ENCODE measurements at places on chromosomes 4 and X.
A peak's percentile ranks its signal among the peaks of the same experiment; 100 is the strongest.

- DNase-seq = no peak
Measured at GRCh38 chr4:102564399-102565059, 63.4 kb downstream of the NFKB1 start.

- DNase-seq = no peak
Measured at GRCh38 chrX:54064564-54064963, 20.3 kb upstream of the PHF8 start.

DNA sequence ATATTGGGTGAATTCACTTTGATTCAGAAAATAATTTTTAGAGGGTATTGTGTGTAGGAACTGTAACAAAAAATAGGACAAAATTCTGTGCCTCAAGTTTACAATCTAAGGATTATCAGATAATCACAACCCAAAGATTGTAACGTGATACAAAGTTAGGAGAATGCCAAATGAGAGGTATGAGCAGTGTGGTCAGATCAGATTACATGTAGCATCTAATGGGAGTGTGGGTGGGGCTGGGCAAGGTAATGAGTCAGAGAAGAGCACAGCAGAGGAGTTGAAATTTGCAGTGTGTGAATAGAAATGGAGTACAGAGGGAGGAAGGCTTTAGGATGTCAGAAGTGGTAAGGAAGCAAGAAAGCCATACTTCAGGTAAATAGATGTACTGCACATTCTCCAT is 103.4 kb upstream of the TEX13A start:
- no peak for DNase-seq

GRCh38 chr4:143514497-143514896 is 995 bp downstream of the SMARCA5 start:
- peak; percentile 17 for DNase-seq

DNA sequence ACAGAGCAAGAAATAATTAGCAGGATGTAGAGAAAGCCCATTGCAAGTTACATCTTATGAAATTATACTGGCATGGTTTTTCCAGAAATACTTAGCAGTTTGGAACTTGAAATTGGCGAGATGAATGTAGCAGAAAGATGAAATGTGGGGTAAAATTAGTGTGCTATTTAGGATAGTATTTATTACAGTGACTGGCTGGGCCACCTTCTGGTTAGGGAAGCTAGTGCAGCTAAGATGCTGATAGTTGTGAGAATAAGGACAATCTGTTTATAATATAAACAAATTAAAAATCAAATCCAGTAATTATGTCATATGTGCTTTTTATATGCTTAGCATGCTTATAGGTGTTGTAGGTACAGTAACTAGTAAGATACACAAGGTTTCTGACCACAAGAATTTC is 74.8 kb downstream of the IL15 start:
- DNase-seq = no peak

DNA sequence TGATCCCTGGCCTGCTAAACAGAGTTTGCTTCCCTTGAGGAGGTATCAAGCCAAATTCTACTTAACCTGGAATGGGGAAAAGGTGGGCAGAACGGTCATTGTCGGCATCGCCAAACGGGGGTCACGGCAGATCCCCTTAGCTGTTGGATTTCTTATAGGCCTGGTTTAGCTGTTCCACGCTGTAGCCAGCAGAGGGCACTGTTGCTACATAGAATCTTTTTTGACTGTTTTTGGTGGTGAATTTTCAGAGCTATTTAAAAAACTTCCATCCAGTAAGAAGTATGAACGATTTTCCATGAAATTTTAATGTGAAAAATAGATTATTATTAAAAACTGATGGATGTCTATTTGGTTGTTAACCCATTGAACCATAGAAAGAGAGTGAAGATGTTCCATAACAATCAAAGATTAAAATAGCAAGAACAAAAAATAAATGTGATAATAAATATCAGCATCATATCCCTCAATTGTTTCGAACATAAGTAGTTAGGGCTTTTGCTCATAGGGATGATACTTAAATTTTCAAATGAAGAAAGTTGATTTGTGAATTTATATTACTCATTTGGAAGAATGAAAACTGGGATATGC is 56.6 kb downstream of the LINC00632 start:
- no peak for DNase-seq

- no peak for DNase-seq
Measured at GRCh38 chr4:185339941-185340340, 55.8 kb downstream of the LRP2BP start.

GRCh38 chr4:28973587-28974350 is 1746.4 kb upstream of the PCDH7 start:
- no peak for DNase-seq

DNA sequence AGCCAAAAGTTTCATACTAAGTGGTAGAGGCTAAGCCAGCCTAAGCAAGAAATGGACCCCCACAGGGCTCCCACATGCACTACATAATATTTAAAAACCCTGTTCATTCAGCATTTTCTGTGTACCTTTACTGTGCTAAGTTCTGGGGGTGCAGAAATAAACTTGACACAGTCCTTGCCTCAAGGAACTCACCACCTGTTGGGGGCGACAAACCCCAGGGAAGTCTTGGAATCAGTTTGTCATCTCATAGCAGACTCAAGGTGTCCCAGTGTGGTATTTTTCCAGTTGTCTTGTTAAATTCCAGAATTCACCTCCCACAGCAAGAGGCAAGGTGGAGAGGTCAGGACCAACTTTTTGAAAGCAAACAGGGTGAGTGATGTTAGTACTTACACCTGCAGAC is 43.1 kb downstream of the ATG4A start:
- DNase-seq = no peak

DNA sequence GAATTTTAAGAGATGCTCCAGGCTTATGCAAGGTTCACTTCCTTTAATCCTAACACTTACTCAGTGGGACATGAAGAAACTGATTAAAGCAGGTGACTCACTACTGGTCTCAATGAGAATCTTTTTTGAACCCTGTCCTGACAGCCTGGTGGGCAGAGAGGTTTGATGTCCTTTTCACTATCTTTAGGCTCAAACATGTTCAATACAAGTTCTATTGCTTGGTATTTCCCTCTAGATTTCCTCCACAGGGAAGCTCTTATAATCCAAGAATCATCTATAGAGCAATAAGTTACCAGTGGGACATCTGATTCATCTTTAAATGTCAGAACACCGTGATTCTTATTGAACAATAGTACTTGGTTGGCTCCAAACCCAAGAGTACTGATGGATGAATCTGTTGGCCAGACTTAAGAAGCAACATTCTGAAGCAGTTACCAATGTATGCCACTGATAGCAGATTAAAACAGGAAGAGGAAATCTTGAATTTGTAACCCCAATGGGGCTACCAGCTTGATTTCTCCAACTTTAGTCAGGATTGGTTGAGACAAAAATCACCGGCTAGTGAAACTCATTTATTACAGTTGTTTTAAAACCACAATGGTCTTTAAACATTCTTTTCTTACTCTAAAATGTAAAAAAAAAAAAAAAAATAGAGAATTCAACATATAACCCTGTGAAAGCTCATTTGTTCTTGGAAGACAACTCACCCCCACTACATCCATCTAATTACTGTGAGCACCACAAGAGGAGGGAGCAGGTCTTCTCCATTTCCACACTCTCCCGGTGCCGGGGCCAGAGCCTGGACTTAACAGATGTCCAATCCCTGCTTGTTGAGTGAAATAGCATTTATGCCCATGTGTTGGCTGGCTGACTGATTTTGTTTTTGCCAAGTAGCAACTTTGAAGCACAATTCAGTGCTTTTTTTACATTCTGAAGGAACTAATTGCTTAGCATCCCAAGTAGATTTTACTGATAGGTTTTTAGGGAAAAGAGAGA is 43.3 kb downstream of the FGFBP1 start:
- no peak for DNase-seq

DNA sequence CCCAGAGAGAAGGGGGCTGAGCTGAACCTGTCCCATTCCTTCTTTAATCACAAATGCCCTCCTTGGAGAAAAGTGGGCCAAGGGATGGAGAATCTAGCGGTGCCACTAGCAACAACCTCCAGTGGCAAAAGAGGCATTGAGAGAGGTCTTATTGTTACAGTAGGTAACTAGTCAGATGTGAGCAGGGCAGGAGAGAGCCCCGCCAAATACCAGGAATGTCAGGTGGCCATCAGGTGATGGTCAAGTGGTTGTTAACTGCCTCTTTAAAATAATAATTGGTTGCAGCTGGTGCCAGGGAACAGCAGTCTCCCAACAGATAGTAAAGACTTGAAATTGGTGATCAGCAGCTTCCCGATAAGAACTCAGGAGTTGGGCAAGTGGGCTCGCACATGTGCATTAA is 116.1 kb downstream of the EVC2 start:
- no peak for DNase-seq

DNA sequence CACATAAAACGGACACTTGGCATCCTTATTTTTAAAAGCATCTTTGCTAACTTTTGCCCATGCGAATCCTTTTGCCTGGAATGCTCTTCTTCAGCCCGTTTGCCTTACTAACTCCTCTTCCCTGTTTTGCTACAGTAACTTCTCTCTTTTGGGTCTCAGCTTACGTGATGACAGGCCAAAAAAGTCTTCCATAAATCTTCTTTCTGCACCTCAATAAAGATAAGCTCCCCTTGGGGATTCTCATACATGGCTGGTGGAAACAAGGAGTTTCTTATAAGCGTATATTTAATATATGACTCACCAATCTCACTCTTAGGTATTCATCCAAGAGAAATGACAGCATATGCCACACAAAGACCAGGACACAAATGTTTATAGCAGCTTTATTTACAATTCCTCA is 192.7 kb downstream of the RCHY1 start:
- DNase-seq = no peak

DNA sequence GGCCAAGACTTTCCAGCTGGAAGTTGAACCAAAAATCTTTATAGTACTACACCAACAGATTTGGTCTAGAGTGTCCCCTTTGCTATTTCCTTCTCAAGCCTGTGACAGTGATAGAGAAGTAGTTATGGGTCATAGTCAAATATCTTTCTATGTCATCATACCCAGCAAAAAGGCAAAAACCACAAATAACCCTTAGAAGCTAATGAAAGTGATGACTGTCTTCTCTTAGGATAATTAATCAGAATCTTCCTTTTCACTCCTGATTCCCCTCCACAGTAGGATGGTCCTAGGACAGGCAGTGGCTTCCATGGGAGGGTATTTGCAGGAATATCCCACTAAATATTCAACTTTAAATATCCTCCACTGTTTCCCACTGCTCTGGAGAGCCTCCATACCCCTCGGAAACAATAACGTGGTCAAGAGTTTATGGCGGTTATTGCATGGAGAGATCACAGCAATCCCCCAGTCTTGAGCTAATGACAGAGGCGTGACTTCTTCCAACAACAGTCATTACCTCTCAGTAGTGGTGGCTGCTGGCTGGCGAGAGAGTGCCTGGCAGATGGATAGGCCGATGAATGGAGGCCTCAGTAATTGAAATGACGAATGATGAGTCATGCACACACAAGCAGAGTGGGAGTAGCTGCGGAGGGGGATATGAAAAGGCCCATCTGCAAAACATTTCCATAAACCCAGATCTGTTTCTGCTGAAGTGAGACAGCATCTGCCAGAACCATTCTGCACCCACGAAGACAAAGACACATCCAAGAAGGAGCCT is 154.9 kb downstream of the STK32B start:
- DNase-seq = no peak

DNA sequence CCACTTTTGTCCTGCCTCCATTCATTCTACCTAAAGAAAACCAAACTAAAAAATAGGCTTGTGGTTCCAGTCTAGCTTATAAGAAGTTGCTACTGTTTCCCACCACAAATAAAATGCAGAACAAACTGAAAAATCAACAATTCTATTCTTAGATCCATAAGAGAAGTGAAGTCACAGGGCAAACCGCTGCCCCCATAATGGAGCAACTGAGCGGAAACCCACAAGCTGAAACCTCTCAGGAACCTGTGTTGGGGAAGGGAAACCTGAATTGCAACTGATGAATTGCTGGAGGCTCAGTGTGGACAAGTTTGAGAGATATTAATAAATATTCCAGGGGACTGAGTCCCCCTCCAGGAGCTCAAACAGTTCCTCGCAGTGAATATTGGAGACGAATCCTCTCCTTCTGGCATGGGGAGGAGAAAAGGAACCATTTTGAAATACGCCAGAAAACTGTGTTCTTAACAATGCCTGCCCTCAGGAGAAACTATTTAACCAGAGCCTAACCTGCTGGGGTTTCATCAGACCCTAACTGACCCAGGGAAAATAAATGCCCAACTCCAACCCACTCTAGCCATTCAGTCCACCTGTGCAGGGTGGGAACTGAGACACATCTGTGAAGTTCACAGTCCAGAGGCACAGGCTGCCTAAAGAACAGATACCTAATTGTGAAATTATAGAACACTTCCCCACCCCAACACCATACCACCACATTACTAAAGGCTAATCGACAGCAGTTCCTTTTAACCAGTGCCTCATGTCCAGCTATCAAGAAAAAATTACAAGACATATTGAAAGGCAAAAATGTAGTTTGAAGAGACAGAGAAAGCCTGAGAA is 22.8 kb upstream of the SH3RF1 start:
- no peak for DNase-seq

DNA sequence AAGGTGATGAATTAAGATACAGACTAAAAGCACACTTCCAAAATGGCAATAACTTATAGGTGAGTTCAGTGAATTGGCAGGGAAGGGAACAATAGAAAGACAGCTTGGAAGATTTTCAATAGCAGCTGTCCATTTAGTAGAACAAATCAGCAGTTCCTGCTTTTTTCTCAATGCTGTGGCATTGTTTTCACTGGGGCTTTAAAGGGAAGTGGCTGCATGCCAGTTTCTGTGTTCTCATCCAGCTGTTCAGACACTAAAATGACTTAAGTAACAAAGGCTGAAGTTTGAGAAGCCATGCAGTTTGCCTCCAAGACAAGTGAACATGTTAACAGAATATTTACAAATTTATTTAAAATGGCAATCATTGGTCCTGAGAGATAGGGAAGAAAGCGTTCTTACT is 291.9 kb downstream of the FAM47A start:
- no peak for DNase-seq

GRCh38 chr4:137957806-137958205 is 284.3 kb downstream of the SLC7A11 start:
- no peak for DNase-seq

- DNase-seq = no peak
Measured at GRCh38 chrX:8520791-8521190, 56.2 kb downstream of the VCX3B start.

- DNase-seq = peak; percentile 44
Measured at GRCh38 chr4:139167774-139168444, 9.1 kb downstream of the ELF2 start.

GRCh38 chr4:110183643-110184042 is 14.8 kb downstream of the ELOVL6 start:
- no peak for DNase-seq

DNA sequence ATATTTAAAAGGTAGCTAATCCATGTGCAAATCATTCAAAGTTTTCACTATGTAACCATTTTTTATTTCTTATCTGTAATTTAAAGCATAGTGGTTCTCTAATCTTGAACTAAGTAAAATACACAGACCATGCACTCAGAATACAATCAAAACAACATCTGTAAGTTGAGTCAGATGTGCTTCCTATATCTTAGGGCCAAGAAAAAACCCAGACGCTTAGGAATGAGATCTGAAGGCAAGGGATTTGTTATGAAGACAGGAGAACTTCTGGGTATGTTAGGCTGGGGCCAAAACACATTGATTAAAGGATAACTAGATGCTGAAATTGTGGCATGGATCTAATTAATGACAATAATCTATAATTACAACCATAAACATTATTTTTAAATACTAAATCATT is 120.3 kb downstream of the PDE5A start:
- no peak for DNase-seq

Data from SW 1271 (cell line).